ENCODE measurements at places on chromosomes 2 and 18.

DNA sequence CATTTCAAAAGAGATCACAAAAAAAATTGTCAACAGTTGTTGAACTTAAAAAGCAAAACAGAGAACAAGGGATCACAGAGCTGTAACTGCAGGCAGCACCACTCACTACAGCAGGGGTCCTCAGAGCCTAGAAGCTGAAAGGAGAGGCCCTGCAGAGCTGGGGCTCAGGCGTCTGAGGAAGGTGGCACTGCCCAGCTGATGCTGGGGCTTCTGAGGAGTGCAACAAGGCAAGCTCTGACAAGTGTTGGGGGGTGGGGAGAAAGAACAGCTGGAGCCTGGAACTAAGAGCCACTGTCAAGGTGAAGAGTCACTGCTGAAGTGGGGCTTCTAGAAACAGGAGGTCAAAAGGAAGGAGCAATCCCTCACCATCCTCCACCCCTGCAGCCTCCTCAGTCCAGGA lies 46.2 kb downstream of the FTCDNL1 start:
- DNase-seq, result no peak

DNA sequence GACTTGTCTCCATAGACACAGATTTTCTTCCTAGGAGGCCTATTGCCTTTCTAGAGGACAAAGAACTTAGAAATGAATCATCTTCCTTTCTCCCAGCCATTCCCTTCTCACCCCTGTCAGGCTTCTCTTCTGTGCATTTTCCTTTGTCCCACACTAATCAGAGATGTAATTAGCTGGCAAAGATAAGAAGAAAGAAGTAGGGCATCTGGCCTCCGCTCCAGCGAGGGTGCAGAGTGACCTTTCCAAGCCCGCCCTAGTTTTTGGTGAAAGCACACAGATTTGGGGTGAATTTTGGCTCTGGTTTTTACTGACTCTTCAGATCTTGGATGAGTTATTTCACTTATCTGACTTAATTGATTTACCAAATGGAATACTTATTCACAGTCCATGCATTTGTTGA lies 626.5 kb downstream of the ZEB2 start:
- no peak for DNase-seq

DNA sequence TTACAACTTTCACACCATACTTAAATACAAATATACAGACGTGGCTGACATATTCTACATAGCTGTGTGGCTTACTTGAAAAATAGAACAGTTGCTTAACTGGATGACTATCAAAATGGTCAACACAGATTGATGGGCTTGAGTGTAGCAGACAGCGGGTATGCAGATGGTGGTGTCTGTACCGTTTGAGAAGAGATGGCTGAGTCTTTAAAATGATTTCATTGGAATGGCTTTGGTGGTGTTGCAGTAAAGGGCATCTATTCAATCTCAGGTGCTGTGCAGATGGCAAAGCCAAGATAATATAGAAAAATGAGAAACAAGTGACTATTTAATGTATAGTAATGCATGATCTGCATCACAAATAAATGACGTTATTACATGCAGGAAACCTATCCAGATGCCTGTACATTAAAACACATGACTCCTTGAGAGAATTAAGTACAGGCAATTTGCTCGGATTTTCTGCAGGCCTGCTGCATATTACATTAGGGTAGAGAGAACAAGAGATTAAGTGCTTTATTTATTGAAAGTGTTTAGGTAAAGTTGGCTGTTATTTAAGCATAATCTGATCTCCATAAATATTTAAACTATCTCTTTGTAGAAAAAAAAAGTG lies 68.5 kb downstream of the AGPS start:
- DNase-seq, result no peak

- no peak for DNase-seq
These were observed 3.0 kb upstream of the MBD1 start for GRCh38 chr18:50284255-50284885.

DNA sequence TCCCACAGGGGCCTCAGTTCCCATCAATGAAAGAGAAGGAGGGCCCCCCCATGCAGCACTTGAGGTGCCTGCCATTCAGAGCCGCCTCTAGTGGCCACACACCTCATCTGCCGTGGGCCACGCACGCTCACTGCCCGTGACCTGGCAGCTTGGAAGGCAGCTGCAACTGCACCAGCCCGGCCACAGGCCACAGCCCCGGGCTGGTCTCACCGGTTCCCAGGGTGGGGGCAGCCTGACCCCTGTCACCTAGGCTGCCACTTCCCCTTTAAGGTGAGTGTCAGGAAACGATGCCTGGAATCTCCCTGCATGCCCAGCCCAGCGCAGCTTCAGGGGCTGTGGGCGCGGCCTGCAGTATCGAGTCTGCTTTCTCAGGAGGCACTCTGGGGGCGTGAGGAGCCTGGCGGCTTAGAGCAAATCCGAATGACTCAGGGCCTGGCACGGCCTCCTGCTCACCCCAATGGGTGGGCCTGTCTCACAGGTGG lies 2.6 kb downstream of the MAB21L4 start:
- DNase-seq, result no peak

- no peak for DNase-seq
These were observed 259.1 kb upstream of the RBMS1 start for GRCh38 chr2:160752475-160753330.

GRCh38 chr18:374721-375168 lies 106.9 kb upstream of the THOC1 start:
- DNase-seq, result no peak

GRCh38 chr2:174561972-174562370 lies 35.6 kb downstream of the WIPF1 start:
- DNase-seq, result no peak

- no peak for DNase-seq
These were observed 14.2 kb downstream of the SIGLEC15 start for GRCh38 chr18:45839414-45840395.

DNA sequence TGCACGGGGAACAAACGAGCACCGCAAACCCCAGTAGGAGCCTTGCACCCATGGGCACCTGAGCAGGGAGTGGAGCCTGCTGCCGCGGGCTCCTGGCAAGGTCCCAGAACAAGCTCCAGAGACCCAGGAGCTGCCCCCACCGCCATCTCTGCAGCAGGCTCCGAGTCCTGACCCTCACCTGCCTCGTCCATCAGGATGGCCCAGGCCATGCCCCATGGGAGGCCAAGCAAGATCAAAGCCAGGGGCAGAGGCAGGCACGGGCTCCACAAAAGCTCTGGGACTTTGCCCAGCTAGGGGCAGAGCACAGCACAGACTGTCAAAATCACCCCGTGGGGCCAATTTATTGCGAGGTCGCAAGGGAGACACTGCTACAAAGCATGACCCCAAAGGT lies 43.6 kb downstream of the GPC1 start:
- DNase-seq, result no peak

DNA sequence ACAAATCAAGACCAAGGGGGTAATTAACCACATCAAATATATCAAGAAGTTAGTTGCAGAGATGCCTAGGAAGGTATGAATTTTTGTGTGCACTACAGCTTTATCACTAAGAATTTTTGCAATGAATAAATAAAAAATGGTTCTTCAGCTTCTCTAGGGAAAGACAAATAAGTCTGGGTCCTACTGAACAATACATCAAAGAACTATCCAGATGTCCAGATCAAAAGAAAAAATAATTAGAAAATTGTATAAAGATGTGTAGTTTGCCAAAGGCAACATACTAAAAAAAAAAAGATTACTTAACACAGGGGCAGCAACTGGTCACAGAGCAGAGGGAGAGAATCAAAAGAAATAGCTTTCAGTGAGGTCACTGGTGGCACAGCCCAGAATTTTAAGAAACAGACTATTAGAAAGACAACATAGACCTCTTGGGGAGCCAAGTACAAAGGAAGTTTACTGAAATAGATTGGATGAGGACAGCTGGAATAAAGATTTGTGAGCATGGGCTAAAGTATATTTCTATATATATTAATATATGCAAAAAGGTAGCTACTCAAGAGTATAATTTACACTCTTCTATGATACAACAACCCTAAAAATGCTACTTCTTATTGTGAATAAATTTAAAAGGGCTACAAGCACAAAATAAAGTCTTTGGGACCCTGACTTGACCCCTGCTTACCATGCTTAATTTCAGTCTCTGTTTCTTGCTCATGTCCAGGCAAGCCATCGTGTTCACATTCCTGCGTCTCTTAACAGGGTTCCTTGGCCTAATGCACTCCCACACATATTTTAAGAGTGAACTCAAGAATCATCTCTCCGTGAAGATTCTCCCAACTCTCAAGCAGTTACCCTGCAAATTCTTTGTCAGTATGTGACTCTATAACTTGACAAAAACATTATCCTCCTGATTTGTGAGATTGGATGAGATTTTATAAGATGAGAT lies 99.0 kb upstream of the GRB14 start:
- no peak for DNase-seq

DNA sequence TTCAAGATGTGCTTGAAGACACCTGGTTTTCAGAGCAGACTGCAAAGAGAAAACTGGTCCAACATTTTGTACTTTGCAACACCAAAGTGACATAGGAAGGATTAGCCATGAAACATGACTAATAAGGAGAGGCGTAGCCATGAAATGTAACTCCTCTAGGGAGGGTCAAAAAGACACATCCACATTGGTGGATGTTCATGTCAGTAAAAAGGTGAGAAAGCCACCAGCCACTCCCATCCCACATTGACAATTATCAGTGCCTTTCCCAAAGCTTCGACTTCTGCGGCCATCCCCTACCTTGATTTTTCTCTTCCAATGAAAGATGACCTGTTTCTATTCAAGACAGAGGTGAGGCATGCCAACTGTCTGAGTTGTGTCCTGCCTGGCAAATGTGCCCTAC lies 223.2 kb downstream of the ALK start:
- DNase-seq, result no peak

DNA sequence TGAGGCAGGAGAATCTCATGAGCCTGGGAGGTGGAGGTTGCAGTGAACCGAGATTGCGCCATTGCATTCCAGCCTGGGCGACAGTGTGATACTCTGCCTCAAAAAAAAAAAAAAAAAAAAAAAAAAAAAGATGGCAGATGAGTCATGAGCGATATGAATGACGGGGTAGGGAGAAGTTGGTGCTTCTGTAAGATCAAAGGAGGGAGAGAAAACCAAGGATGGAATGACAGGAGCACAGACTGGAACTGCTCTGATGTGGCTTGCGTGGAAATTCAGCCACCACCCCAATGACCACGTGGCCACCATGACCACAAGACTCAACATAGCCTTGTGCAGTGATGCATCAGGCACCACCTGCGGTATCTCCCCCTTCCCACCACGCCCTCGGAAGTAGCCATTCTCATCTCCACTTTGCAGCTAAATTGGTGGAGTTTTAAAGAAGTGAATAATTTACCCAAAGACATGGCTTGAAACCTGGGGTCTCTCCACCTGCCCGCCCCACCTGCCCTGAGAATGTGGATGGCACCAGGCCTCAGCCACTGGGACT lies 96.0 kb downstream of the ACKR3 start:
- DNase-seq, result no peak

DNA sequence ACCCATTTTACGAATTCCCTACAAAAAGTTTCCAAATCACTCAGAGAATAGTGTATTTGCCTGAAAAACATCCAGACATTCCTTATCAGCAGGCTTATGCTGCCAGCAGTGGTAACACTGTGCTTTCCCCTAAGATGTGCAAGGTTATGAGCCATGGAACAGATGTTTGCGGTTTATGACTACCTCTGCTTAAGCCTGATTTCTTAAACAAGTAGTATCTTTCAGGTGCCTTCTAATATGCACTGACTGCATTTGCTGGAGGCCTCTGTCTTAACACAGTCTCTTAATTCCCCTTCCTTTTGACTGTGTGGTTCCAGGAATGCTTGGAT lies 54.8 kb downstream of the CDC42EP3 start:
- DNase-seq, result no peak

DNA sequence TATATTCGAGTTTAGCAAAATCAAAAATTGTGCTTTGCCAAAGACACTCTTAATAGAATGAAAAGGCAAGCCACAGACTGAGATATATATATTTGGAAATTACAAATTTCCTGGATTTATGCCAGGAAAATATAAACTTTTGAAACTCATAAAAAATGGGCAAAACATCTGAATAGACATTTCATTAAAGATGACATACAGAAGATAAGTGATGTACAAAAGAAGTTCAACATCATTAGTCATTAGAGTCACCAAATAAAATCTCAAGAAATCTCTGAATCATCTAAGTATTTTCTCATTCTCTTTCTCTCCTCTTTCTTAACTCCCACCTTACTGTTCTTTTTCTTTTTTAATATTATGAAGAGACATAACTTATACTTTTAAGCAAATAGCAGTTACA lies 921.1 kb downstream of the DSC3 start:
- no peak for DNase-seq

GRCh38 chr18:77164763-77165485 lies 32.3 kb upstream of the MBP start:
- DNase-seq, result no peak

DNA sequence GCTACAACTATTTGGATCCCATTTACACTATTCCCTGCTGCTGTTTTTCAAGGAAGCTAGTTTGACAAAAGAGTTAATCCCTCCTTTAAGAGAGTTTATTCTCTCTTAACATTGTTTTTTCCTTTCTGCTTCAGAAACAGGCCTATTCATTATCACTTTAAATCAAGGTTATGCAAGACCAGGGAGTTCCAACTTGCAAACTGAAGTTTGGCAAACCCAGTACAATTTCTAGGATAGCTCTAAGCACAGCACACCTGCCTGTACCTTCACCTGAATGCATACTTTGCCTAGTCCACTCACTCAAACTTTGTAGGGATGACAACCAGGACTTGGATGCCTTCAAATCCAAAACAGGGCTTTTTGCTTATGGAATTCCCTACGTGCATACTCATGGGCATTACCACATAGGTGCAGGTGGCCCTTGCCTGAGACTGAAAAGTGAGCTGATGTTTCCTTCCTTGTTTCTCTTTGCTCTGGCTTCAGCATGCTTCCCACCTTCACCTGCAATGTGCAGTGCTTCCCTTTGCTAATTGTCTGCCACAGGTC lies 193.8 kb upstream of the MMADHC start:
- DNase-seq, result no peak

DNA sequence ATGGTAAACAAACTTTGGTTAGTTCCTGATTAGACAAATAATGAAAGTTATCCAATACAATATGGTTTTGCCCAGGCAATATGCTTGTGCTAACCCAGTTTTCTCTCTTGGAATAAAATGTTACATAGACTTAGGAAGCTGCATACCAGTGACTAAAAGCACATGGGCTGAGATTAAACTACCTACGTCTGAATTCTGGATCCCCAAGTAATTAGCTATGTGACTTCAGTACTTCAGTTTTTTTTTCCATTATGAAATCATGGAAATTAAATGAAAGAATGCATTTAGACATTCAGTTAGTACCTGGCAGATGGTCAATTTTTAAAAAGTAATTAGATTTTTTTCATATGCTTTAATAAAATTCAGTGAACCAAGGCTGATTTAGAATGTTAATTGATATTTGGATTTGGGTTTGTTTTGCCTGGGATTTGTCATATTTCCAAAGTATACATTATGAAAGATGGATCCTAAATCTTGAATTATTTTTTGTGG lies 213.9 kb downstream of the PTH2R start:
- no peak for DNase-seq

DNA sequence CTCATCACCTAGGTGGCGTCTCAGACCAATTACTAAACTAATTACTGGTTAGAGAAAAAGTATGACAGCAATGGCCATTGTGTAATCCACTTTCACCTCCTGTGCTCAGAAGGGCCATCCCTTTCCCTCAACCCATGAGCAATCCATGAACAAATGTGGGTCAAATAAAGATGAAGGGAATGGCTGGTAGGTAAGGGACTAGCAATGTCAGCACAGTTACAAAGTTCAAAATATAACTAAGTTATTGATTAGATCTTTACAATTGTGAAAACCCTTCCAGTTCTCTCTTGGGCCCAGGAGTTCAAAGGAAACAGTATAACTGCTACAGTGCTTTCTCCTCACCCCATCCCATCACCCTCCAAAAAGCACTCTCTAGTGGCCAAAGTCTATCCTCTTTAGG lies 98.3 kb downstream of the DTNA start:
- DNase-seq, result no peak

- DNase-seq, result no peak
These were observed 1337.2 kb upstream of the NRXN1 start for GRCh38 chr2:52369178-52369577.

Data from stimulated activated CD8-positive, alpha-beta memory T cell treated with anti-CD3 and anti-CD28 coated beads, Interleukin-4, amount 100 ng/mL, for 4 hours (primary cell).